ENCODE measurements at places on chromosomes 12 and 14.

GRCh38 chr12:27534060-27534764, 10.2 kb downstream of the PPFIBP1 start:
- no peak for DNase-seq

DNA sequence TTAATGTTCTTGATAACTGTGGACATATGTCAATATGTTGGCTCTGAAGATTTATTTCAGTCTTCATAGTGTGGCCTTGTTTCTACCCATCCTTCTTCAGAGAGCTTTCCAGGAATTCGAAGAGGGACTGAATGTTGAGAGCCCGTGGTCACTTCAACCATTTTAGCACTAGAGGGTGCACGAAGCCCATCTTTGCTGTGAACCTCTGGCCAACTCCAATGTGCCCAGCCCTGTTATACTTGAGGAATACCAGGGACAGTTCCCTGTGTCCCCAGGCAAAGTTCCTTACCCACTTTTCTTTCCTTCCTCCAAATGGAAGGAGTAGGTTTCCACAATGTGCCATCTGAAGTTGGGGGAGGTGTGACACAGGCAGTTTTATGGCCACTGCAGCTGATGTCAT, 603.5 kb downstream of the RPL10L start:
- no peak for DNase-seq

- DNase-seq: no peak
Measured at GRCh38 chr14:75188520-75189268, 12.3 kb upstream of the TMED10 start.

- DNase-seq: no peak
Measured at GRCh38 chr14:87343652-87344051, 649.3 kb downstream of the GALC start.

DNA sequence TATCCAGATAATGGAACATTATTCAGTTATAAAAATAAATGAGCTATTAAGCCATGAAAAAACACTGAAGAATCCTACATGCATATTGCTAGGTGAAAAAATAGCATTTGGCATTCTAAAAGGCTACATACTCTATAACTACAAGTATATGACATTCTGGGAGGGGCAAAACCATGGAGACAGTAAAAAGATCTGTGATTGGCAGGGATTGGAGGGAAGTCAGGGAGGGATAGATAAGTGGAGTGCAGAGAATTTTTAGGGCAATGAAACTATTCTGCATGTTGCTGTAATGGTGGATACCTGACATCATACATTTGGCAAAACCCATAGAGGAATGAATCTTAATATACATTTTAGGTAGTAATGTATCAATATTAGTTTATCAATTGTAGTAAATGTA, 63.1 kb upstream of the SLC38A2 start:
- no peak for DNase-seq

DNA sequence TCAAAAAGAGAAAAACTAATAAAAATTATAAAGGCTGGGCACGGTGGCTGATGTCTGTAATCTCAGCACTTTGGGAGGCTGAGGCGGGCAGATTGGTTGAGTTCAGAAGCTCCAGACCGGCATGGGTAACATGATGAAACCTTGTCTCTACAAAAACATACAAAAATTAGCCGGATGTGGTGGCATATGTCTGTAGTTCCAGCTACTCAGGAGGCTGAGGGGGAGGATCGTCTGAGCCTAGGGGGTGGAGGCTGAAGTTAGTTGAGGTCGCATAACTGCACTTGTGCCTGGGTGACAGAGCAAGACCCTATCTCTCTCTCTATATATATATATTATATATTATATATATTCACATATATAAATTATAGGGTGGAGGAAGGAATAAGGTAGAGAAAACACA, 32.5 kb upstream of the ANO2 start:
- DNase-seq: no peak

DNA sequence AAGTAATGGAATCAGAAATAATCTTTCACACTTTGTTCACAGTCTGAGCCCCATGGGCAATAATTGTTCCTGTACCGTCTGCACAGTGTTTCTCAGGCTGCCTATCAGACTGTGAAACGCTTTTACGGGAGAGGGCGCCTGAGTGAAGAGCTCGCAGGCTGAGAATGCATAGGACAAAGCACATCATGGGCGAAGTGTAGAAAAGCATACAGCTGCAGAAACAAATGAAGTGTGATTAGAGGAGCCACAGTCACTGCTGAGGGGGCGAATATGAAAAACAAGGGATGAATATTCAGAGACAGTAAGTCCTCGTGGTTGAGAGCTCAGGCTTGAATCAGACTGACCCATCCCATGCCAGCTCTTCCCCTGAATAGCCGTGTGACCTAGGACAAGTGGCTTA, 438.4 kb upstream of the DCN start:
- DNase-seq: no peak

All from breast epithelium (tissue), 4 donors.